ENCODE measurements at places on chromosomes 16 and 17.

DNA sequence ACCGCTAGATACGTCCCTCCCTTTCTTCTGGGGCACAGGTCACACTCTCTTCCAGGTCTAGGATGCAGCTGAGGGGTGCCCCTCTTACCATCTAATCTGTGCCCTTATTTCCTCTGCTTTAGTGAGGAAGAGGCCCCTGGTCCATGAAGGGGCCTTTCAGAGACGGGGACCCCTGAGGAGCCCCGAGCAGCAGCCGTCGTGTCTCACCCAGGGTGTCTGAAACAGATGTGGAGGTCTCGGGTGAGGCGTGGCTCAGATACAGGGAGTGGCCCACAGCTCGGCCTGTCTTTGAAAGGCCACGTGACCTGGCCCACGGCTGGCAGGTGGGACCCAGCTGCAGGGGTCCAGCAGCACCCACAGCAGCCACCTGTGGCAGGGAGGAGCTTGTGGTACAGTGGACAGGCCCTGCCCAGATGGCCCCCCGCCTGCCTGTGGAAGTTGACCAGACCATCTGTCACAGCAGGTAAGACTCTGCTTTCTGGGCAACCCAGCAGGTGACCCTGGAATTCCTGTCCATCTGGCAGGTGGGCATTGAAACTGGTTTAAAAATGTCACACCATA lies 15.6 kb downstream of the SCGB1C2 start:
- DNase-seq: no peak

- DNase-seq: no peak
These were observed 179.3 kb downstream of the FOXL1 start for GRCh38 chr16:86757704-86758040.

- DNase-seq: peak; percentile 97
These were observed 19.6 kb upstream of the CCL2 start for GRCh38 chr17:34235389-34236028.

GRCh38 chr17:82463391-82463790 lies 4.8 kb downstream of the NARF start:
- DNase-seq: no peak

DNA sequence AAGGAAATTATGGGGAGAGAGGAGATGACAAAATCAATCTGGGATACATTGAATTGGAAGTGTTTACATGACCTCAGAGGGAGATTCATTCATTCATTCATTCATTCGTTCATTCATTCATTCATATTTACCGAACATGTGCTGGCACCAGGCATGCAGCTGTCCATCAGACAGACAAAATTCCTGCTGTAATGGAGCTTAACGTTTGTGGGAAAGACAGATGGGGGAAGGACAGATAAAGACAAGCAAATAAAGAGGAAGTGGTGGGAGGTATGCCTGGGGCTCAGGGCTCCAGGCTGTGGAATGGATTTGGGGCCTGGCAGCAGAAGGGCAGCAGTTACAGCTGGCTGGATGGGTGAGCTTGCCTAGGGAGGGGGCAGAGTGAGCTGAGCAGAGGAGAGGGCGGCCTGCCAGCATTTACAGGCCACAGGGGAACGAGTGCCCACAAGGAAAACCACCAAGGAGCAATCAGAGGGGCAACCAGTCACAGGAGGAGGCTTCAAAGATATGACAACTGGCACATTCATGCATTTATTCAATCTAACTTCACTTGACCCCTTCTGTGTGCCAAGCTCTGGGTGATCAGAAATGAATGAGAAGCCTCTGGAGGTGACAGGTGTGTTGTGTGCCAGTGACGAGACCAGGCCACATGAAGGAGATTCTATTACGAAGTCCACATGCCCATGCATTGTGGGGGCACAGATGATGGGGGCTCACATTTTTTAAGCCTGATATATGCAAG lies 48.5 kb downstream of the ARHGAP27 start:
- no peak for DNase-seq

Measured in endothelial cell of umbilical vein (primary cell).